ENCODE measurements at places on chromosomes 3 and 15.

GRCh38 chr15:77746254-77747174 lies 113.8 kb upstream of the LINGO1 start:
- DNase-seq, result no peak

DNA sequence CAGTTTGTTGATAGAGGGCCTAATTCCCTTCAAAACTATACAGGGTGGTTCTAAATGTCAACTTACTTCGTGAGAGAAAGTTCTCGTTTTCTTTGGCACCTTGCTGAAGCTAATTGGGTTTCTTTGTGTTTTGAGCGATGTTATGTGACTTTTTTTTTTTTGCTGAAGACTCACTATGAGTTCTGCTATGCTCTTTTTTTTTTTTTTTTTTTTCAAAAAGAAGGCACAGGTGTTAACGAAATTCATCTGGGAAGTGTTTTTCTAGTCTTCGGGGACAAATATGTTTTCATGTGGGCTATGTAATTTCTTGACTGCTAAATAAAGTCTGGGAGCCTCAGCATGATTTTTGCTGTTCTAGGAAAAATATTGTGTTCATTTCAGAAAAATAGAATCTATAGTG lies 81.5 kb downstream of the PEX5L start:
- DNase-seq, result no peak

GRCh38 chr15:70033529-70034140 lies 64.1 kb downstream of the TLE3 start:
- no peak for DNase-seq

GRCh38 chr3:51974277-51974962 lies 444 bp upstream of the ABHD14A start:
- DNase-seq, result peak; percentile 21

DNA sequence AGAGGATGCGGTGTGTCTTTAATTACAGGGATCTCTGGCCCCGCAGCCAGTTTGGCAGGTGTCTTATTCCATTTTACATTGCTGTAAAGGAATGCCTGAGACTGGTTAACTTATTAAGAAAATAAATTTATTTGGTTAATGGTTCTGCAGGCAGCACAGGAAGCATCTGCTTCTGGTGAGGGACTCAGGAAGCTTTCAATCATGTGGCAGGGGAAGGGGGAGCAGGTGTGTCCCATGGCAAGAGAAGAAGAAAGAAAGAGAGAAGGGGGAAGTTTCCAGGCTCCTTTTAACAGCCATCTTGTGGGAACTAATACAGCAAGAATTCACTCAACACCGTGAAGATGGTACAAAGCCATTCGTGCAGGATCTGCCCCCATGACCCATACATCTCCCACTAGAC lies 128.0 kb upstream of the CRBN start:
- no peak for DNase-seq

GRCh38 chr3:122679882-122680474 lies 661 bp upstream of the PARP14 start:
- no peak for DNase-seq

- DNase-seq, result no peak
Measured at GRCh38 chr15:37077623-37078351, 22.6 kb downstream of the MEIS2 start.

DNA sequence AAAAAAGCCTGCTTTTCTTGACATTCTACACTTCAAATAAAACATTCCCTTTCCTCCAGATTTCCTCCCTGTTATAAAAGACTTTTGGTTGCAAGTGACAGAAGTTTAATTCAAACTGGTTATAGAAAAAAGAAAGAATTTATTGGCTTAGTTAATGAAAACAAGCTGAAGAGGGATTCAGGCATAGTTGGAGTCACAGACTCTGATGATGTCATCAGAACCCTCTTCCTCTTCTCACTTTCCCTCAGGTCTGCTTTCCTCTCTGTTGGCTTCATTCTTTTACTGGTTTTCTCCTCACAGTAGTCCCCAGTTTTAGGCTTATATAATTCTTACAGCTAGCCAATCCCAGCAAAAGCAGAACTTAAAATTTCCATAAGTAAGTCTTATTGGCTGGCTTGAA lies 32.0 kb upstream of the MBNL1 start:
- DNase-seq, result no peak

DNA sequence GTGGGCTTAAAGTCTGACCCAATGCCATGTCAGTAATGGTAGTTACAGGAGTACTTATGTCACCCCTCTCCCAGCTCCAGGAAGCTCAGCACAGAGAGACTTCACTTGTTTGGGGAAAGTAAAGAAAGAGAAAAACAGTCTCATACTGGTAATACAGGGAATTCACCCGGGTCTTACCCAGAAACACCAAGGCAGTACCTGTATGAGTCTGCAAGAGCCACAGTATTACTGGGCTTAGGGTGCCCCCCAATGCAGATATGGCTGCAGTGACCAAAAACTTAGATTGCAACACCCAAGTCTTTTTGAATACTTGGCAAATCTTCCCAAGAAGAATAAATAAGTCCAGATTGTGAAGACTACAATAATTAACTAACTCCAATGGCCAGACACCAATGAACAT lies 622.1 kb downstream of the IGSF11 start:
- DNase-seq, result no peak

GRCh38 chr3:73493543-73494308 lies 131.0 kb downstream of the PDZRN3 start:
- no peak for DNase-seq

- no peak for DNase-seq
Measured at GRCh38 chr3:161221806-161222600, 892 bp downstream of the NMD3 start.

GRCh38 chr3:188662795-188663194 lies 508.8 kb downstream of the LPP start:
- DNase-seq, result no peak

GRCh38 chr3:184176377-184177330 lies 2.0 kb downstream of the AP2M1 start:
- DNase-seq, result no peak

- DNase-seq, result no peak
Measured at GRCh38 chr3:120432150-120432860, 18.5 kb downstream of the FSTL1 start.

DNA sequence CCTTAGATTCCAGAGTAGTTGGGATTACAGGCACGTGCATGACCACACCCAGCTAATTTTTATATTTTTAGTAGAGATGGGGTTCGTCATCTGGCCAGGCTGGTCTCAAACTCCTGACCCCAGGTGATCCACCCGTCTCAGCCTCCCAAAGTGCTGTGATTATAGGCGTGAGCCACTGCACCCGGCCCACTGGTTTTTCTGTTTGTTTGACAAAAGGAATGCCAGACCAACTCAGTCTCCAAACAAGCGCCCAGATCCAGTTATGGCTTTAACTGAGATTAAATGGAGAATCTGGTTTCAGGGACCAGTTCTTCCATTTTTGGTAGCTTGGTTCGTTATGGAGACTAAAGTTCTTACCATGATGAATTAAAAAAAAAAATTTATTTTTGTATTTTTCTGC lies 50.8 kb downstream of the CRTC3 start:
- DNase-seq, result no peak

GRCh38 chr3:101074518-101074917 lies 81.3 kb upstream of the ABI3BP start:
- no peak for DNase-seq

DNA sequence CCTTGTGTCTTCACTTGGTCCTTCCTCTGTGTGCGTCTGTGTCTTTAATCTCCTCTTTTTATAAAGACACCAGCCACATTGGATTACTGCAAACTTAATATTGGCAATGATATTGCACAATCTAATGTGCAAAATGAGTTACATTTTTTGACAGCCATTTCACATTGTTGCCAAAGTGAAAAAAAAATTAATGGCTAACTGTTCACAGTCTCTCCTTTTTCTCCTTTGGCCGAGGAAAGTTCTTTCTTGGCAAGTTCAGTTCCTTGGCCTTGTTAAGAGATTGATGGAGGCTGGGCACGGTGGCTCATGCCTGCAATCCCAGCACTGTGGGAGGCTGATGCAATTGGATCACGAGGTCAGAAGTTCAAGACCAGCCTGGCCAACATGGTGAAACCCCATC lies 62.2 kb upstream of the ZNF280D start:
- DNase-seq, result no peak

DNA sequence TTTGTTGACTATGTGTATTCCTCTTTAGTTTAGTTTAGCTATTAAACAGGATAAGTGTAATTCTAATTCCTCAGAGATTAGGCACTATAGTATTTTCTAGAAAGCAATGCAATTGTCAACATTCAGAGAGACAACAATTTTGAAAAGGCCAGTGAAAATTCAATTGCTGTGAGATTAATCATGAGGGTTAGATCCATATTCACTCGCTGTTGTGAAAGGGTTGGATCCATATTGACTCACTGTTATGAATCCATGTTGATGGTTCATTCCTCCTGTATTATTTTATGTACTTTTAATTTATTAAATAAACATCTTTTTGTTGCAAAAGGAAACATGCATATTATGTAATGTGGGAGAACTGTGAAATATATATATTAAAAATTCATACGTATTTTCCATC lies 641 bp downstream of the TRAT1 start:
- no peak for DNase-seq

DNA sequence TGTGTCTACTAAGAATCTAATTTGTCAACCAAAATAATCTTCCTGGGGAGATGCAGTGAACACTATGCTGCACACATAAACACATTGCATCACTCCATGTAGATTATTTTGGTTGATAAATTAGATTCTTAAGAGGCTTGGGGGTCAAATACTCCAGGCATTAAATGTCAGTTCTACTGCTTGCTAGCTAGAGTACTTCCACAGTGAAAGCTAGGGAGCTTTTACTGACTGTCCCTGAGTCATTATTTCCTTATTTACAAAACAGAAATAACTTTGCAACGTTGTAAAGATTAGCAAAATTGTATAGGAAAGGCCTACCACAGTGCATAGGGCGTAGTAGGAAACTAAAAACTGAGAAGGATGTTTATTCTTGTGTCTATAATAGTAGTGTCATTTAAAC lies 12.9 kb upstream of the TMC3 start:
- DNase-seq, result no peak

DNA sequence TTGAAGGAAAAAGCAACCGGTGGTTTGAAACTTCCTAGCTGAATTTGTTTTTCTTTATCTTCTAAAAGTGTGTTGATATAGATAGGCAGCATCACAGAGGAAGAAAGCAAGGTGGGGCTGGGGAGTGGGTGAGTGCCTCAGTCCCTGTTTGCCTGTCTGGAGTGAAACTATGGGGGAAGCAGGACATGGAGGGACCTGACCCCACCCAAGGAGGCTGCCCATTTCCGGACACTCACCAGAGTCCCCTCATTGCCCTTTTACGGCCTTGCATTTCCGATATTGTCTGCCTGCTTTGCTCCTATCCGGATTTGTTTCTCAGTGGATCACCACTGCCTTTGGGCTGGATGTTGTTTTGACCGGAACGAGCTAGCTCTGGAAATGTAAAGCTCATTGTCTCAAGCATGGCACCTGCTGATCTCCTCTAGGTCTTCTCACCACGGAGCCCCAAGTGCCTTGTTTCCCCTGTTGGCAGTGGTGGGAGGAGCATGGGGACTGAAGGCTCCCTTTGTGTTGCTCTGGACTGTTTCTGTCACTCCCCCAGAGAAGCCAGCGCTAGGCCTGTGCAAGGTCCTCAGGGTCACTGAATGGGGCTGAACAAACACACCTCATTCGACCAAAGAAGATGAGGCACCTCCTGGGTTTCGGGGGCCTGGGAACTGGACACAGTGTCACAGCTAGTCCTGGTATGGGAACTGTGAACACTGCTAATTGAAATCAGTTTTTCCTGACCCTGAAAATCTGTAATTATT lies 7.0 kb downstream of the CLDN11 start:
- DNase-seq, result no peak

- no peak for DNase-seq
Measured at GRCh38 chr3:59052803-59053411, 3.1 kb upstream of the CFAP20DC start.

GRCh38 chr15:46408312-46408711 lies 773.5 kb downstream of the SQOR start:
- DNase-seq, result no peak

DNA sequence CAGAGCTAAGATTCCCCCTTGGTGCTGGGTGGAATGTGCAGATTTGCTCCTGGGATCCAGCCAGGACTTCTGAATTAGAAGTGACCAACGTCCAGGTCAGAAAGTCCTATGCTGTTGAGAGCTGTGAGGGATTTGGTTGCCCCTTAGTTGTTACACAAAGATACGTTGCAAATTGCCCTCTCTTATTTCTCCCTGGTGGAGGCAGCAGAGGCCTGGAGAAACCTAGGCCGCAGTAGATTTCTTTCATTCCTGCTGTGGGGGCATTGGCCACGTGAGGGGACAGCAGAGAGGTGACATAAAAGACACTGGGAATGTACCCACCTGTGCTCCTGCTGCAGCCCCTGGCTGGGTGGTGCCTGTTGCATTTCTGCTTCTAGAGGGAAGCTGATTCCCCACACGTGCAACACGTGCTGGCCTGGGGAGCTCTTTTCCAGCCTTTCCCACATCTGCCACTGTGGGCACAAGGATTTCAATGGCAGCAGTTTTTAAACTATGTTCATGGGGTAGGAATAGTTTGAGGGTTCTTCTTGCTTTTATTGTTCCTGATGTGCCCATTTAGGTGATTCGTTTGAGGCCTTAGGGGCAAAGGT lies 65.7 kb downstream of the SYNM start:
- no peak for DNase-seq

GRCh38 chr15:79366691-79367090 lies 55.8 kb downstream of the TMED3 start:
- no peak for DNase-seq

GRCh38 chr3:3201611-3202010 lies 22.1 kb upstream of the CRBN start:
- no peak for DNase-seq

DNA sequence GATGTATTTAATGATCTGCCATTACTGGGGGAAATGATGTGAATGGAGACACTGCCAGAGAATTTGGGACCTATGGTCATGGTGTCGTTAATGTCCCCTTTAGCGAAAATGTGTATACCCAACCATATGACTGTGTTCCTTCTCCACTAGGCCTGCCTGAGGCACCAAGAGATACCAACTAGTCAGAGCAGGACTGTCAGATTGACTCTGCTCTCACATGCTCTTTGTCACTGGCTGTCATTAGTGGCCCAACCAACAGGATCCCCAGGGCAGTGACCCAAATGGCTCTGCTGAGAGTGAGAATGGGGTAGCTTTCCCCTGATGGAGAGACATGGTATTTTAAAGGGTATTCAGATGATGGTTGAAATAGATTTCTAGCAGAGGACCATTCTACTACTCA lies 2.8 kb downstream of the TAGLN3 start:
- no peak for DNase-seq

DNA sequence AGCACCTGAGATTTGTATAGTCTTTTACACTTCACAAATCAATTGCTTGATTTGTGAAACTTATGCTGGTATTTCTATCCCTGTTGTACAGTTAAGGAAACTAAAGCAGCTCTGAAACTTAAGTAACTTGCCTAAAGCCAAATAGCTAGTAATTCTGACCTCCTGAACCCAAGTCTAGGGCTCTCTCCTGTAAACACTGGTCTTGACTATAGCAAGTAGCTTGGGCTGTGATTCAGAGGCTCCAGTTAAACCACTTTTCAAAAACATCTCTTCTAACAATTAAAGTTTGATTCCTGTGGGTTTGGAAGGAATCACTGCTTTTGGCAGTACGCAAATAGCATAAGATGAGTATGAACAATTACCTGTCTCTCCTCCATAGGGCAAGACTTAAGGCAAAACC lies 18.5 kb upstream of the CMTM8 start:
- no peak for DNase-seq

Data from CD4-positive, alpha-beta T cell (primary cell).